Stimulated activated CD4-positive, alpha-beta T cell treated with anti-CD3 and anti-CD28 coated beads, Interleukin-12 subunit alpha, Interleukin-12 subunit beta, amount 100 ng/mL, for 24 hours (primary cell): ENCODE measurements at places on chromosomes 11 and 22.

GRCh38 chr11:32497951-32498350 lies 62.6 kb upstream of the WT1 start:
- no peak for DNase-seq

DNA sequence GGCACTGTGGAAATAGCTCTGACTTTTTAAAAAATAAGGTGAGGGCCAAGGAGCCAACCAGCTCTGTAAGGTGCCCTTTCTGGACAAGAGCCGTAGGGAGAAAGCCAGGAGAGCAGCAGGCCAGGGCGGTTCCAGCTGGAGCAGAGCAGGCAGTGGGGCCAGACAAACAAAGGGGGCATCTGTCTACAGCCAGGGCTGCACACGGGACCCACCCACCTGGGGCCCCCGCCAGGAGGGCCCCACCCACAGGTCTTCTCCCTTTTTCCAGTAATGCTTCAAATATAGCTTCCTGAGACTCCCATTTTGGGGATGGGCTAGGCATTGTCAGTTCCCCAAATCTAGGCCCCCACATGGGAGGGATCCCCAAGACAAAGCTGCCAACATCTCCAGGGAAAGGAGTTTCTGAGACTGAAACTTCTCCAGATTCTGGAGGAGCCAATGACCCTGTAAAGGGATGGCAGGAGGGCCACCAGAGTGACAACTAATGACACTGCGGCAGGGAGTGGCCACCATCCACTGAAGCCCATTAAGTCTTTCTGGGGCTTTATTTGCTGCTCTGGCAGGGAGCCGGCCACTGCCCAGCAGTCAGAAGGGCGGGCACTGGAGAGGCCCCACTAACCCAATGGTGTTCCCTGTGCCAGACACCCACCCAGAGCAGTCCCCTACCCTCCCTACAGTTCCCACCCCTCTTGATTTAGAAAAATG lies 1.9 kb downstream of the ZFTA start:
- no peak for DNase-seq

DNA sequence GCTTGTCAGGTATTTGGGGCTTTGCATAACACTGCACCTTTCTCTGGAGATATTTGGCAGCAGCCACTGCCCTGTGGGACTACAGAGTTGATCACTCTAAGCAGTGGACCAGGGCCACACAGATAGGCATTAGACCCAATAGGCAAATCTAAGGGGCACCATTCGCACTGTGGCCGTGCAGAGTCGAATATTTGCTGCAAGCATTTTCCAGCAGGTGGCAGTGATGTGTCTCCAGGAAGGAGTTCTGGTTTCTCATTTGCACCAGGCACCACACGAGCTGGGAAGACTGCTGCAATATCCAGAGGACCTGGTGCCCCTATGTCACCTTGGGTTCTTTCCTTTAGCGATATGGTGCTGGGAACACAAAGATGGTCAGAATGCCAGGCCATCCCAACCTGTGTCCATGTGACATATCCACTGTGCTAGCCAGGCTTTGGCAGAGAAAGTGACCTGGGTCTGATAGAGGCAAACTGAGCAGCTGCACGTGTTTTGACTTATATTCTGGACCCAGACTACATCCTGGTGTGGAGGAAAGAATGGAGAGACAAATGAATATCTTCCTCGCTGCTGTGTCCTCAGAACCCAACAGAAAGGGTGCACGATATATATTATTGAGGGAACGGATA lies 318.7 kb downstream of the BUD13 start:
- DNase-seq: peak; percentile 10

DNA sequence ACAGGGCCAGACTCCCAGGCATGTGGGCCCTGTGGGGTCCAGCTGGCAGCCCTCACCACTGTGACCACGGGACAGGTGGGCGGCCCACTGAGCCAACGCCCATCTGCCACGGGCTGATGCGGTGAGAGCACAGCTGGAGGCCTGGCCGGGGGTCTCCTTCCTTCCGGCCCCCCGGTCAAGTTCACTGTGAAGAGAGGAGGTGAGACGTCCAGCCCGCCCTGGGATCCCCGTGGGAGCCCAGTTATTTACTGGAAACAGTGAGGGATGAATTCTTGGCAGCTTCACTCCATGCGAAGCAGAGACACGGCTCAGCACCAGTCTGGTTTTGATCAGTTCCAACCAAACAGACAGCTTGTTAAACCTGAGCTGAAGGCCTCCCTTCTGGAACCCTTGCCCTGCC lies 38.7 kb downstream of the WNT11 start:
- DNase-seq: no peak

DNA sequence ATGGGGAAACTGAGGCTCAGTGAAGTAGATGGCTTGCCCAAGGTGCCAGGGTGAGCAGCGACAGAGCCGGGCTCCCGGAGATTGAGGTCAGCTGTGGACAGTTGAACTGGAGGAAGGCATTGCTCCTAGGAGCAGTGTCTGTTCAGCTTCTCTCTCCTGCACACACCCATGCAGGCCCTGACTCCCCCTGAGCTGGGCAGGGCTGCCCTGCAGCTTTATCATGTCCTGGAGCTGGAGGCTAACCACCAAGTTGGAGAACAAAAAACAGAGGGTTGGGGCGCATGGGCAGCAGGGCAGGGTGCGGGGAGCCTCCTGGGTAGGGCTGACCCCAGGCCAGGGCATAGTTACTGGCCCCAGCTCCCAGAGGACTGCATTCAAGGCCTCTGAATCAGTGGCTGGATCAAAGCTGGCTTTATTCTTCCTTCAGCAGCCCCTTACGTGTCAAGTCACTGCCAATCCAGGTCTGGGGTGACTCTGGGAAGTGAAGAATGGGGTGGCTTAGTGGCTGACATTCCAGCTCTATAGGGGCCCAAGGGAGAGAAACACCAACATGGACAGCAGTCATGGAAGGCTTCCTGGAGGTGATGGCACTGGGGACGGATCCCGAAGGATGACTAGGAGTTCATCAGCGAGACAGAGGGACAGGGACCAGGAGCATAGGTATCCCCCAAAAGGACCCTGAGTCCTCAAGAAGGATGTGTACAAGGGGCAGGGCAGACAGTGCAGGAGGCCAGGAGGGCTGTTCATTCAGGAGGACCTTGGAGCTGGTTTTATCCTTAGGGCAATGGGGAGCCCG lies 83.8 kb downstream of the CACNA1I start:
- no peak for DNase-seq

- DNase-seq: no peak
Observed at GRCh38 chr11:78499971-78500370, 74.7 kb downstream of the NARS2 start.

GRCh38 chr22:20575724-20576444 lies 68.5 kb downstream of the MED15 start:
- DNase-seq: no peak

DNA sequence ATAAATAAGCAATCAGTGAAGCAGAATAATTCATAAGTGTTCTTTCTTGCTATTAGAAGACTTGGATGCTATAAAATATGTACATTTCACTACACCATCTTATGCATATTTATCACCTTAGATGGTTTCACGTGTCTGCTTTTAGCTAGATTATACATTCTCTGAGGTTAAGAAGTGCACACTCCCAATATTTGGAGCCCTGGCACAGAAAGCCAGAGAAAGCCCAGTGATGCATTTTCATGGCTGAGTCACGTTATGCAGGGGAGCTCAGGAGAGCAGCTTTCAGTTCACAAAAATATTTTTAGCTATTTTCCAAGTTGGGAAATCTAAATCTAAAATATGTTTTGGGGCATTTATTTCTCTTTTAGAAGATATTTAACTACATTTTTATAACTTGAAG lies 5.1 kb upstream of the TP53AIP1 start:
- DNase-seq: no peak

- DNase-seq: no peak
Observed at GRCh38 chr22:45722006-45722405, 50.4 kb downstream of the ATXN10 start.

DNA sequence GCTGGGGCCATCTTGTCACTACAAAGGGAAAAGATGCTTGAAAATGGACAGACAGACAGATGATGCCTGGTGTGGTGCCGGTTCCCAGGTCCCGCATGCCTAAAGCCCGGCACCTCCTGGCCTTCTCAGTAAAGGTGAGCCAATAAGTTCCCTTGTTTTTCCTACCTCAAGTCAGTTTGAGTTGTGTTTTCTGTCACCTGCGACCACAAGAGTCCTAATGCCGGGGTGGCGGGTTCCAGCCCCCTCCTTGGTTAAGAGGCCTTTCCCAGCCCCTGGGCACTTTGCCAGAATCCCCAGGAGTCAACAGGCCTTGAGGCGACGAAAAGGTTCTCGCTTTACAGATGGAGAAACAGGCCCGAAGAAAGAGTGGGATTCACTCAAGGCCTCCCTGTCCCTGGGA lies 9.0 kb downstream of the FGF19 start:
- no peak for DNase-seq

- DNase-seq: no peak
Observed at GRCh38 chr11:34938611-34939010, 22.2 kb downstream of the PDHX start.

DNA sequence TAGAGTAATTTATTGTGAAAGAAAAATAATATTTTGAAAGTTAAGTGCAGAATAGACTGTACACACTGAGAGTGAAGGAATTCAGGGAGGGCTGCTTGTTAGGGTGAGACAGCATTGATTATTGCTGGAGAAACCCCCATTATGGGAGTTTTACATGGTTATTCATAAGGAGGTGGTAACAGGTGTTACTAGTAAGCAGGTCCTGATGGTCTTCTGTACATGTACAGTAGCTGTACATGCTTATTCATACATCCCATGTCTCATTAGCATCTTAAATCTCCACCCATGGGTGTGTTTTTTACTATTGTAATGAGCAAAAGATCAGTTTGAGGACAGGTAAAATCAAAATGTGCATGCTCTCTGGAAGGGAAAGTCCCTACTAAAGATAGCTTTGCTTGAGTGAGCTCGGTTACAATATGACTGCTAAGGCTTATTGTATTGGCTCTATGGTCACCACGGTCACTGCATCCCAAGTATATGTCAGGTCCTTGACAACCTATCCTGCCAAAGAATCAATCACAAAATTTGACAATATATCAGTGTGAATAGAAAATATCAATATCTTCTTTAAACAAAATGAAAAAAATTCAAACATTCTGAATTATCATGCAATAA lies 6.2 kb downstream of the KDM4F start:
- DNase-seq: no peak

GRCh38 chr11:118004543-118005223 lies 18.5 kb downstream of the IL10RA start:
- DNase-seq: no peak

- no peak for DNase-seq
Observed at GRCh38 chr11:126336138-126336541, 19.3 kb upstream of the ST3GAL4 start.

DNA sequence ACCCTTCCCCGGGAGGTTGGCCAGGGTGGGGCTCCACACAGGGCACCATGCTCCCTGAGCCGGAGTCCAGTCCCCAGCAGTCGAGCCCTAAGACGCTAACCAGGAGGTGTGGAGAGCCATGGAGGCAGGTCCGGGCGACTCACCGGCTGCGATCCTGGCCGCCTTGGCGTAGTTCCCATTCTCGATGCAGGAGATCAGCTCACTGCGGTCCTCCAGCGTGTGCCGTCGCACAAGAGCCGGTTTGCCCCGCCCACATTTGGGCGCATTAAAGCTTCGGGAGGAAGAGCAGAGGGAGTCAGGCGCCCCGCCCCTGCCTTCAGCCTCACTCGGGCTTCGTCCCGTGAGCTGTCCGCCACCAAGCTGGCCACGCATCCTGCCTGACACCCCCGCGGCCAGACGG lies 50.8 kb downstream of the BRD1 start:
- DNase-seq: no peak

GRCh38 chr11:105878510-105878909 lies 143.5 kb downstream of the MSANTD4 start:
- no peak for DNase-seq

DNA sequence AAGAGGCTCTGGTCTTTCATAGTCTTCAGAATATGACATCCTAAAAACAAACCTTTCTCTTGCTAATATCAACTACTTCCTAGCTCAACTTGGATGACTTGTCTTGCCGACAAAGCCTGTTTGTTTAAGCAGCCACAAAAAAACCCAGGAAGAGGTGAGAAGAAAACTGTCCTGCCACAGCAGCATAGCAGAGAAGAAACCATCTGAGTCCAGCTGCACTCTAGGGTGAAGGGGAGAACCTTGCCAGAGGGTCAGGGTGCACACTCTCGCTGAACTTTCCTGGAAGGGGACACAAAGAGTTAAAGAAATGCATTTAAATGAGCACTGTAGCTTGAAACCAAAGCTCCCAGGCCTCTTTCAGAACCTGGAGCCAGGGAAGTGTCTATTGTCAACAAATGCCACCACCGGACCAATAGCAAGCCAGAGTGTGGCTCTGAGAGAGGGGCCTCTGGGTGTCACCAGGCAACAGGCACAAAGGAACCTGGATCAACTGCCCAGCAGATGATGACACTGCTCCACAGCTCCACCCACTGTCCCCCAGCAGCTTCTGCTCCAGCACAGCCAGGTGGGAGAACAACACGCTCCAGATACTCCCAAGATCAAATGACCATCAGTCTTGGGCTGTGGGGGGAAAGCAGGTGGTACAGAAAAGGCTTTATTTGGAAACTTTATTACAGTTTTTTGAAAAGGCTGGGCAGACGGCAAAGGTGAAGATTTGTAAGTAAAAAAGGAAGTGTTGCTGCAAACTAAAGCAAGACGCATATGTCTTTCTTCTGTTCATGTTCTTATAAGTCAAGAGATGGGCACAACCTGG lies 105.7 kb downstream of the RASSF10 start:
- no peak for DNase-seq

DNA sequence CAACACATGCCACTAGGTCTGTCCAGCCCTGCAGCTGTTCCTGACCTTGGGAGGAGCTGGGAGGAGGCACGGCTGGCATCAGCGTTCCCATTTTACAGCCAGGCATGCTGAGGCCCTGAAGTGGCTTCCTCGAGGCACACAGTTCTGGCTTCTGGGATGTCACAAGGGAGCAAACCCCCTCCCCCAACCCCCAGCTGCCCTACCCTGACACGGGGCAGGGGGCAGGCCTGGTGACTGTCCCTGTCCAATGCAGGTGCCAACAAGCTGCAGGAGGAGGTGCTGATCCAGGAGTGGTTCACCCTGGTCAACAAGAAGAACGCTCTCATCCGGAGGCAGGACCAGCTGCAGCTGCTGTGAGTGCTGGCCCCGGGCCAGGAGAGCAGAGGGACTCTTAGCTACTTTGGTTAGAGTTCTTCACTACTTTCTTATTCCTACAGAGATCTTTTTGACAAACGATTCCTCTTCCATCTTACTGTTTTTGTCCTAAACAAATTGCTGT lies 5.3 kb downstream of the KCNK7 start:
- no peak for DNase-seq

GRCh38 chr22:30763815-30764673 lies 69.4 kb downstream of the OSBP2 start:
- peak; percentile 9 for DNase-seq
